SJSA1 (cell line): ENCODE measurements at places on chromosomes 11 and 22. TPM values are rescaled to one million over a fixed set of nuclear protein-coding genes. Genes with fewer than 3 reads are reported as not detected.
A peak's percentile ranks its signal among the peaks of the same experiment; 100 is the strongest.

DNA sequence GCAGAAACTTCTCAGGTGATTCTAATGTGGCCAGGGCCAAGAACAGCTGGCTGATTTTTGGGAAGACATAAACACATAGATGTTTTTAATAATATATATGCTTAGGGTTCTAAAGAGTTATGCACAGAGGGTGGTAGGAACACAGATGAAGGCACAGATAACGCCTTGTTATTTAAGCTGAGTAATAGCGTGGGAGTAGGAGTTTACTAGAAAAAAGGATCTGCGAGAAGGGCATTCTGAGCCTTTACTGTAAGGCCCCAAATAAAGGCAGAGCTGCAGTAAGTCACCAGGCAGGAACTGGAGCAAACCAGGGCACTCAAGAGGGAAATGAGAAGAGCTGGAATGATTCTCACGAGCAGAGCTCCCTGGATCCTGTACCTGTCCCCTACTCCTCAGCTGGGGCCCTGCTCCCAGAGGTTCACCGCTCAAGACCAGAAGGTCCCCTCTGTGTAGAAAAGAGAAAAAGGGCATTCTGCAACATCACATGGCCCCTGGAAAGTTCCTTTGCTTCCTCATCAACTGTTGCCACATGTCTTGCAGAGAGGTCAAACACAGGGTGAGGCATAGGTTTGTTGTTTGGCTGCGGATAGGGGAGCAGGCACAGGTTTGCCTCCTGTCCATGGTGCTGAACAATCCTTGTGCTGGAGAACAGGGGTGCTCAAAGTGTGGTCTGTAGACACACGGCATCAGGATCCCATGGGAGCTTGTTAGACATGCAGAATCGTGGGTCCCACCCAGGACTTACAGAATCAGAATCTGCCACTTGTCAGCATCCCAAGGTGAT lies 125.7 kb downstream of the TENM4 start:
- H3K4me3 ChIP-seq, result no peak overlapping the region
- H3K36me3 ChIP-seq, result no peaks in the 10 kb centered on the region
- no peaks in the 10 kb centered on the region for H3K27me3 ChIP-seq
- DNase-seq, result no peak
- no peaks in the 10 kb centered on the region for H3K4me1 ChIP-seq

Gene SLC25A18
- not detected in 2 replicates for total RNA-seq

Gene PHOX2A
- not detected in 2 replicates for total RNA-seq

Gene TEX12
- total RNA-seq, result 0.16 TPM in 1 of 2 replicates, not detected in the other

Gene GLYATL2
- 0.26 and 0.69 TPM in 2 replicates for total RNA-seq

Gene ZNF70
- total RNA-seq, result 1.8 and 4.3 TPM in 2 replicates

Gene NRXN2
- total RNA-seq, result not detected in 2 replicates

Gene APOA4
- total RNA-seq, result not detected in 2 replicates

- no peaks in the 10 kb centered on the region for H3K36me3 ChIP-seq
- no peak overlapping the region for H3K27ac ChIP-seq
- no peaks in the 10 kb centered on the region for H3K27me3 ChIP-seq
Observed at GRCh38 chr11:130441719-130442118, 6.7 kb upstream of the ADAMTS15 start.

GRCh38 chr11:14409891-14410290 lies 50.9 kb upstream of the RRAS2 start:
- no peaks in the 10 kb centered on the region for H3K27me3 ChIP-seq
- peaks cover 37% of the 10 kb centered on the region for H3K4me1 ChIP-seq
- H3K4me3 ChIP-seq, result no peak overlapping the region
- H3K27ac ChIP-seq, result no peak overlapping the region
- no peak for DNase-seq

DNA sequence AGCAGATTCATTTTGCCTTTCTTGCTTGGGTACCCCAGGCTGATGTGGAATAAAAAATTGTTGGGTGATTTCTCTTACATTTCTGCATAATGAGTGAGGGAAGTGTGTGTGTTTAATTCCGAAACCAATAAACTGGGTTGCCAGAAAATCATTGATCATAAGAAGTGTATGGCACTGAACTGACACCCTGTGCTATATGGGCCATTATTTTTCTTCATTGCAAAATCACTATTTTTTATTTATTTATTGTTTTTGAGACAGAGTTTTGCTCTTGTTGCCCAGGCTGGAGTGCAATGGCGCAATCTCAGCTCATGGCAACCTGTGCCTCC lies 14.6 kb upstream of the HIKESHI start:
- H3K4me1 ChIP-seq, result no peaks in the 10 kb centered on the region
- no peak for DNase-seq
- H3K27me3 ChIP-seq, result no peaks in the 10 kb centered on the region
- no peak overlapping the region for H3K27ac ChIP-seq
- no peak overlapping the region for H3K4me3 ChIP-seq

DNA sequence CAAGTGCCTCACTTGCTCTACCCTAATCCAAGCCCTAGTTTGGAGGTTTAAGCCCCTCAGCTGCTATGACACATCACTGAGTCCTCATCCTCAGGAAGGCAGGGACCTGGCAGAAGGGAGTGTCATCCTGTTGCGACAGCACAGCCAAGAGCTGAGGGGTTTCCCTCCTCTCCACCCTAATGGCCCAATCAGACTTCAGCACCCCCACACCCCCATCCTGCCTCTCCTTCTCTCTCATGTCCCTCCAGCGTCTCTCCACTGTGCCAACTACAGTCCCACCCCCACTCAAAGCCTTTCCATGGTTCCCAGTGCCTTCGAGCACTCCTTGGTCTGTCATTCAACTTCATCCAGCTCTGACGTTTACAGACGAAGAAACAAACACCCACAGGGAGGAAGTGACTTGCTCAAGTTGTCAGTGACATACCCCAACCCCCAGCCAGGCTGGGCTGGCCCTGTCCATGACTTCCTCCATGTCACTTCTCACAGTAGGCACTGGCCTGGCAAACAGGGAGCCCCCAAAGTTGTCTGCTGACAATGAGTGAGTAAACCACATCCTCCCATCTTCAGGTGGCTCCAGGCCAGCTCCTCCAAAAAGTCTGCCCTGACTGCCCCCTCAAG lies 15.6 kb downstream of the ARAP1 start:
- no peak for DNase-seq
- no peaks in the 10 kb centered on the region for H3K27me3 ChIP-seq
- peaks cover 9% of the 10 kb centered on the region for H3K4me1 ChIP-seq

DNA sequence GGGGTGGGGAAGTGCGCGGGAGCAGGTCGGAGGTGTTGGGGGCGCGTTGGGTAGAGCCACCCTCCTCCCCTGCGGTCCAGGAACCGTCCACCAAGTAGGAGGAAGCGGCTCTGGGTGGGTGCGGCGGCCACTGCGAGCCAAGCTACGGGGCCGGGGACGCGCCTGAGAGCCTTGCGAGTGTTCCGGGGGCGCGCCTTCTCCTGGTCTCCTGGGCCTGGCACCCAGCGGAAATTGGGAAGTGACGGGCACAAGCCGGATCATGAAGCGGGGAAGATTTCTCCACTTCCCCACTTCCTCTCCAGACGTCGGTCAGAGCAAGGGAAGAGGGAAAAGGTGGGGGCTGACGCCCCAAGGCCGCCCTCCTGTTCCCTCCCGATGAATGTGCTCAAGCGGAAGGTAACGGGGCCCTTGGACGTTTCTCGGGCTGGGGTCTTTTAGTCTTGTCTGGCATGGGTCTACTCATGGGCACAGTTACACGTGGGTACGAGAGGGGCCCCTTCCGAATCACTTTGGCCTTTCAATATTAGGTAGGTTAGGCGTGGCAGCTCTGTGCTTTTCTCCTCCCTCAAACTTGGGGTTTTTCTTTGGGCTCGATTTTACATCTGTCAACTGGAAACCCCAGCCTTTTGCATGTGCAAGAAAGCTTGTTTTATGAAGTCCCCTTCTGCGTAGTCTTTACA lies 865 bp downstream of the RBM14 start:
- peak overlapping the region; percentile 92 for H3K4me3 ChIP-seq
- peaks cover 55% of the 10 kb centered on the region for H3K36me3 ChIP-seq
- H3K4me1 ChIP-seq, result peaks cover 26% of the 10 kb centered on the region
- no peak for DNase-seq
- H3K27ac ChIP-seq, result peak overlapping the region; percentile 92
- no peaks in the 10 kb centered on the region for H3K27me3 ChIP-seq

DNA sequence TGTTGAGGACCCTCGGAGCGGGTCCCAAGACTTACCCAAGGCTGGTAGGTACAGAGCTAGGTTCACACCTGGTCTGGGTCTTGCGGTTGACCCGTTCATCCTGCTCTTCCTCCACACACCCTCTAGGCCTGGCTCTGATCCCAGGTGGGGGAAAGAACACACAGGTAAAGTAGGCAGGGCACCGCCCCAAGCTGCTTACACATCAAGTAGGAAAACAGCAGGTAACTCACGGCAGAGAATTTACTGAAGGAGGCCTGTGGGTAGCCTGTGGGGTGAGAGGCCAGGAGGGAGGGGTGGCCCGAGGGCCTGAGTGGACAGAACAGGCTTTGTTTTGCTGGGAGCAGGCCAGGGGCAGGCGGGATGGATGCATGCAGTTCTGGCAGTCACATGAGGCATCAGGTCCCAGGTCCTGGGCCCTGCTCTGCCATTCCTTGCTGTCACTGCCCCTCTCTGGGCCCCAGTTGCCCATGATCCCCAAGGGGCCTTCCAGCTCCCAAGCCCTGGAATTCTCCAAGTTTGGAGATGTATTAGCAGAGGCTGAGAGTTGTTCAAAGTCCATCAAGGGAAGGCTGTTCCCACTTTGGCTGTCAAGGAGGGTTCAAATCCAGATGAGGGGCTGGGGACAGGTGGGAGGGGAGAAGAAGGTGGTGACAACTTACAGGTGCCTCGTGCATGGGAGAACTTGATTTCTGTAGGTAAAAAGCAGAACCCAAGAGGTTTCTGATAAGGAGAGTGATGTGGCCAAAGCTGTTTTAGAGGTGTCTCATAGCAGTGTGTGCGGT lies 5.7 kb downstream of the TSKU start:
- H3K36me3 ChIP-seq, result no peaks in the 10 kb centered on the region; the same call in 1 of the 2 replicates
- no peak overlapping the region for H3K27ac ChIP-seq
- no peaks in the 10 kb centered on the region for H3K27me3 ChIP-seq
- peaks cover 11% of the 10 kb centered on the region for H3K4me1 ChIP-seq

Gene H19
- not detected in 2 replicates for total RNA-seq

- H3K4me1 ChIP-seq, result no peaks in the 10 kb centered on the region
- peaks cover 10% of the 10 kb centered on the region for H3K27me3 ChIP-seq
- no peak overlapping the region for H3K27ac ChIP-seq
- H3K36me3 ChIP-seq, result no peaks in the 10 kb centered on the region
- DNase-seq, result no peak
- no peak overlapping the region for H3K4me3 ChIP-seq
Observed at GRCh38 chr11:34667810-34668582, 47.1 kb downstream of the EHF start.

DNA sequence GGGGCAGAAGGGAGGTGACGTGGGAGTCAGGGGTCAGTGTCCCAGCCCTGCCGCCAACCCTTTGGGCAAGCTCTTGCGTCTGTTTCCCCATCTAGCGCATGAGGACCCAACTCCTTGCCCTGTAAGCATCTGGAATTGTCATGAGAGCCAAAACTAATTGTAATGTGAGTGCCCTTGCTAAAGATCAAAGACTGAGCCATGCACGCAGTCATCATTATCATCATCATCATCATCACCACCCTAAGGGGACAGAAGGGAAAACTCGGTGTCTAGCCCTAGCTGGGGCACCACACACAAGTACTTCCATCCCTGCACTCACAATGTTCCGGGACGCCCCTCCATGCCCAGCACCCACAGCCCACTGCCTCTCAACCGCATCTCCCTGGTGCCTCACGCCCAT lies 2.5 kb downstream of the LIF start:
- no peak overlapping the region for H3K4me3 ChIP-seq
- no peaks in the 10 kb centered on the region for H3K27me3 ChIP-seq
- DNase-seq, result no peak
- peaks cover 11% of the 10 kb centered on the region for H3K36me3 ChIP-seq
- no peak overlapping the region for H3K27ac ChIP-seq

GRCh38 chr22:36194385-36194784 lies 7.2 kb downstream of the APOL4 start:
- no peaks in the 10 kb centered on the region for H3K36me3 ChIP-seq
- H3K27ac ChIP-seq, result no peak overlapping the region
- DNase-seq, result no peak
- H3K4me1 ChIP-seq, result peaks cover 16% of the 10 kb centered on the region
- H3K27me3 ChIP-seq, result no peaks in the 10 kb centered on the region

Gene ROM1
- total RNA-seq, result 3.1 and 10.4 TPM in 2 replicates

DNA sequence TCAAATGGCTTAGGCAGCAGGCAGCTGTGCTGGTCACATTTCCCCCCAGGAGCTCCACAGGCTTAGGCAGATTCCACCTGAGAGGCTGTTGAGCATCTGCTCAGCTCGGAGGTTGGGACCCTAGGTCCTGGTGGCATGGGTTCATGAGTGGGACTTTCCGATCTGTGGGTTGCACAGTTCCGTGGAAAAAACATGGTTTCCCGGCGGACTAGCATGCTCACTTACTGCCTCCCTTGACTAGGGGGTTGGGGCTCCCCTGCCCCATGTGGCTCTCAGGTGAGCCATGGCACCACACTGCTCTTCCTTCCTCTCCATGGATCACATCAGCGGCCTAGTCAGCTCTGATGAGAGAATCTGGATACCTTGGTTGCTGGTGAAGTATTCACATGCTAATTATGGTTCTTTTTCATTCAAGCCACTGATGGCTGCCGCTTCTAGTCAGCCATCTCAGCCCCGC lies 685.1 kb downstream of the METTL15 start:
- no peak overlapping the region for H3K4me3 ChIP-seq
- no peaks in the 10 kb centered on the region for H3K27me3 ChIP-seq
- H3K27ac ChIP-seq, result no peak overlapping the region
- no peaks in the 10 kb centered on the region; the same call in 1 of the 2 replicates for H3K4me1 ChIP-seq
- no peak for DNase-seq

GRCh38 chr22:32204856-32205722 lies at the start of gene RFPL2:
Gene RFPL2, minus strand, starts transcription at chr22:32205073. Its CDS starts 2,622 bp downstream, at chr22:32202451.
- no peaks in the 10 kb centered on the region for H3K36me3 ChIP-seq
- no peak within 1 kb of the TSS for H3K27ac ChIP-seq
- H3K27me3 ChIP-seq, result peaks cover 19% of the 10 kb centered on the region
- H3K4me1 ChIP-seq, result no peaks in the 10 kb centered on the region
- H3K4me3 ChIP-seq, result no peak within 1 kb of the TSS

Gene ATF4
- 225 and 281 TPM in 2 replicates for total RNA-seq

Gene NFAM1
- total RNA-seq, result not detected in 2 replicates

Gene TRIOBP
- total RNA-seq, result 90.4 and 92.5 TPM in 2 replicates

DNA sequence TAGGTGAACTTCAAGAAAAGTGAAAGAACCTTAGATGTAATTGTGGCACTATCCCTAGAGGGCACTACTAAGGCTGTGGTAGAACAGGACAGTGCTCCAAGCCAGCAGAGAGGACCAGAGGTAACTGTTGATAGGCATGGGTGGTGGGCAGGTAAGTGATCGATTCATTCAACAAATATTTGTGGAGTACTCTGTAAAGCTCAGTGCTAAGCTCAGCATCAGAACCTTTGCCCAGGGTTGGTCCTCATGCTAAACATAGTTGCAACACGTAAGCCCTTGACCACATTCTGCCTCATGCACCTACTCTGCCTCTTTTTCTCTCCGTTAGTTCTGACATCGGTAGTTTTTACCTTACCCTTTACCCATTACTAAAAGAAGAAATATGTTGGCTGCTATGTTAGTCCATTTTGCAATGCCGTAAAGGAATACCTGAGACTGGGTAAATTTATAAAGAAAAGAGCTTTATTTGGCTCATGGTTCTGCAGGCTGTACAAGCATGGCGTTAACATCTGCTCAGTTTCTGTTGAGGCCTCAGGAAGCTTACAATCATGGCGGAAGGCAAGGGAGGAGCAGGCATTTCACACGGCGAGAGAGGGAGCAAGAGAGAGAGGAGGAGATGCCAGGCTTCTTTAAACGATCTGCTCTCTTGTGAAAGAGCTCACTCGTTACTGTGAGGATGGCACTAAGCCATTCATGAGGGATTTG lies 18.4 kb upstream of the NNMT start:
- H3K4me3 ChIP-seq, result no peak overlapping the region
- peaks cover 9% of the 10 kb centered on the region; the same call in 1 of the 2 replicates for H3K27me3 ChIP-seq
- DNase-seq, result no peak
- H3K27ac ChIP-seq, result no peak overlapping the region
- H3K4me1 ChIP-seq, result peaks cover 21% of the 10 kb centered on the region
- no peaks in the 10 kb centered on the region for H3K36me3 ChIP-seq
